Astrocyte of the spinal cord (primary cell): ENCODE measurements at places on chromosomes 7 and 10.

DNA sequence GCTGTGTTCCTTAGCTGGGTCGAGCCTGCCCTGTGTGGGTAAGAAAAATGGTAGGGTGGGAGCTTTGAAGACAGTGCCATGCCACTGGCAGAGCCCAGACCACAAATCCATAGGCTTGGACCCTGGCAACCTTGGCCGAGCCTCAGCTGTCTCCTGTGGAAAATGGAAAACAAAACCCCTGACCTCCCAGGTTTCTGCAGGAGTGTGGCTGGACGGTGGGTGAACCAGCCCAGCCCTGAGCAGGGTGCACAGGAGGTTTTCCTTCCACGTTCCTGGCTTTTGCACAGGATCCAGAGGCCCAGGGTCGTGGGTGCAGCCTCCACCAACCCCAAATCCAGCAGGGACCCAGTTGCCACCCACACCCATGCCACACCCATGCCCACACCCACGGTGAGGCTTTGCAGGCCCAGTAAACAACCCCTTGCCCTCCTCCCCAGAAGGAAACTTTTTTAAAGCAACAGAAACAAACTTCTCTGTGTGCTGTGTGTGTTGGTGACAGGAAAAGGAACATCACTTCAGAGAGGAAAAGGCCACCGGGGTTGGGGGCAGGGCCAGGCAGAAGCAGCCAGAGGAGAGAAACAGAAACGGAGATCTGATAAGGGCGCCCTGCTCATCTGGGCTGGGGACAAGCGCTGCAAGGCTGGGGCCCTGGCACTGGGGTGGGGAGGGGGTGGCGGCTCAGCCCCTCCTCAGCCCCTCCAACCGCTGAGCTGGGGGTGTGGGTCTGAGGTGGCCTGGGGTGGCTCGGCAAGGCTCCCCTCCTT lies 20.7 kb upstream of the ZMIZ1 start:
- DNase-seq = no peak

- no peak for DNase-seq
Measured at GRCh38 chr10:132698211-132698751, 87.7 kb downstream of the NKX6-2 start.

- no peak for DNase-seq
Measured at GRCh38 chr10:121544301-121544869, 53.9 kb downstream of the FGFR2 start.

DNA sequence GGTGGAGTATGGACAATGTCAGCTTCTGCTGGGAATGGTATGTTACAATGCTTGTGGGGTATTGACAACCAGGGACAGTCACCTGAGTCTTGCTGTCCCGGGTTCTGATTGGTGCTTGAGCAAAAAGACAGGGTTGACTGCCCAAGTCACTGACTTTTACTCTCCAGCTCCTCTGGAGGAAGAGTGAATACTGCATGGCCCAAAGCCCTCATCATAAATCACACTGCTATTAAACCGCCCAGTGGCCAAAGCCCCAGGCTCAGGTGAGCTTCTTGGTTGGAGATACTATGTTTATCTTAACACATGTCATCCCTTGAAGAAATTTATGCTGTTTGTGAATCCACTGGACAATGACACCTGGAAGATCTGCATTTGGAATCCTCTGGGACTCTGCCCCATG lies 90.0 kb upstream of the IGFBP3 start:
- no peak for DNase-seq

GRCh38 chr10:50541921-50542320 lies 81.8 kb downstream of the SGMS1 start:
- no peak for DNase-seq

DNA sequence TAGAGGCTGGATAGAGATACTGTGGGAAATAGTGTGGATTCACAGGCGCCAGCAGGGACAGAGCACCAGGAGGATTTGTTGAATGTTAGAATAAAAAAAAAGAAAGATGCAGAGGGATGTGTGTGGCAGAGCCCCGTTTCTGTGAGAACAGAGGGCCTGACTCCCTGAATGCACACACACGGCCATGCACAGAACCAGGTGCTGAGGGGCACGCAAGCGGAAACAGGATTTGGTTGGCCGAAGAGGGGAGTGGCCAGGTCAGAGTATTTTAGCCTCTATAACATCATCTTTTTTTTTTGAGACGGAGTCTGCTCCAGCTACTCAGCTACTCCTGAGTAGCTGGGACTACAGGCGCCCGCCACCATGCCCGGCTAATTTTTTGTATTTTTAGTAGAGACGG lies 21.9 kb downstream of the IQCE start:
- no peak for DNase-seq

DNA sequence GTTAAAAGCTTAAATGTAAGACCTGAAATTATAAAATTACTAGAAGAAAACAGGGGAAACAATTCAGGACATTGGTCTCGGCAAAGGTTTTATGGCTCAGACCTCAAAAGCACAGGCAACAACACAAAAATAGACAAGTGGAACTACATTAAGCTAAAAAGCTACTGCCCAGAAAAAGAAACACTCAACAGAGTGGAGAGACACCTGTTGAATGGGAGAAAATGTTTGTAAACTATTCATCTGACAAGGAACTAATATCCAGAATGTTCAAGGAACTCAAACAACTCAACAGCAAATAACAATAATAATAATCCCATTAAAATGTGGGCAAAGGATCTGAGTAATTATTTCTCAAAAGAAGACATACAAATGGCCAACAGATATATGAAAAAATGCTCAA lies 170.4 kb downstream of the FRMD4A start:
- DNase-seq = no peak

GRCh38 chr10:109534193-109534592 lies 389.1 kb downstream of the XPNPEP1 start:
- DNase-seq = no peak

DNA sequence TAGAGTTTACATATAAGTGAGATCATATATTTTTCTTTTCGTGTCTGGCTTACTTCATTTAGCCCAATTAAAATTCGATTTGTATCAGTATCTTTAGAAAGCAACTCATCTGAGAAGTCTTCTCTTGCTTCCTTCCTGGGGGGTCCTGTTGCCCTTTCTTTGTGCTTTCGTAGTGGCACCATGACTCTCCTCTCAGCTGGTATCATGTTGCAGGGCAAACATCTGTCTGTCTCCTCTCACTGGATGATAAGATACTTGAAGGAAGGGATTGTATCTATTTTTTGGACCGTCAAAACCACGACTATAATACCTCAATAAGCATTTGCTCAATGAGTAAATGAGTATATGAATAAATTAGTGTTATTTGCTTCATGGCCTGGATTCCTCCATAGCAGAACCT lies 382.5 kb upstream of the SORCS1 start:
- no peak for DNase-seq
